ENCODE measurements at places on chromosomes 5 and 9.

GRCh38 chr9:86836797-86837196 is 110.5 kb downstream of the GAS1 start:
- no peak for DNase-seq

DNA sequence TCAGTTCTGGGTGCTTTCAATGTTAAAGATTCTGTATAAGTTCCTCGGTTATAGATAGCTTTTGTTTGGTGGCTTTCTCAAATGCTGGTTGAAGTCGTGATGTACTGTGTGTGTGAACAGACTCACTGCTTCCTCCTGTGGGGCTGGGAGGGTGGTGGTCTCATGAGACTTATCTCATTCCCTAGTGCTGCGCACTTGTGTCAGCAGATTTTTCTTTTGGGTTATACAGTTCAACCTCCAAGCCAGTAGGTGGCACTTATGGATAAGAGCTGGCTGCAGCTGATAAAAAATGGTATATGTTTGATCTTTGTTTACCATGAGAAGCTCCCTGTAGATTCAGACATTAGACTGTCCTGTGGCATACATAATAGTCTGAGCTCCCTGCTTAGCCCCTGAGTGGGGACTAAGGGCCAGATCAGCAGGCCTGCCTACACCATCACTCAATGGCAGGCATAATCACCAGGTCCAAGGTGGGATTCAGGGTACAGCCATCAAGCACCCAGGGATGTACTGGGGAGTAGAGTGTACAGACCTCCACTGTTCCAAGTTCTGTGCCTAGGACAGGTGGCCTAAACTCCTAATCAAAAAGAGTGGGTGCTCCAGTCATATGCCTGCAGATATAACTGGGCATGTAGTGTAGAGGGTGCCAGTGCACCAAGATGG is 174.2 kb downstream of the OXCT1 start:
- DNase-seq, result no peak

GRCh38 chr5:163914910-163915309 is 409.5 kb downstream of the MAT2B start:
- no peak for DNase-seq

DNA sequence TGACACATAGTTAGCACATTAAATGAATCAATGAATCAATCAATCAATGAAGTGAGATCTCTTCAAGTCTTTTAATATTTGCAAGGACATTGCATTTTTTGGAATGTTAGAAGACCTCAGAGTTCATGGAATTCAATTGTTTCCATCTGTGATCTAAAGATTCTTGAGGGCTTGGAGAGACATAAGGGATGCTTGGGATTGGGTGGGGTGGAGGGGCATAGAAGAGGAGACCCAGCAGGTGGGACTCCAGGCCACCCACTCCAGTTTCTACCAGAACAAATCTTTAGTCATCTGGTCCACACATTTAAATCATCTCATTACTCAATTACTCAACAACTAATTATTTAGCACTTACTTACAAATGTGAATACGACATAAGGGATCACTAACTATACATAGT is 251.0 kb upstream of the TRIM32 start:
- no peak for DNase-seq

Data from H1 (cell line).